ENCODE measurements at places on chromosomes 4 and X.

DNA sequence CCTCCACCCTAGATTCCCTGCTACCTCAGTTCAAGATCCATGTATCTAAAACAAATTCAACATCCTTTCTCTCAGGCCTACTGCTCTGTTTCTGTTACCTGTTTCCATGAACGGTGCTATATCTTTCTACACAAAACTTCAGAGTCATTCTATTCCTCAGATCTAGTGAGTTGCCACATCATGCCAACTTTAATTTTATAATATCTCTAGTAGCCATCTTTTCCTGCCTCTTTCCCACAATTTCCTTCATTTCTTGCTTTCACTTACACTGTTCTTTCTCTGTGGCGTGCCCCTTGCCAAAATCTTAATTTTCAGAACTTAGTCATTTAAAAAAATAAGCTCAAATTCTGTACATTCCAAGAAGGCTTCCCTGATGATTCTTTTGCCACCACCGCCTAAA, 15.2 kb downstream of the GUCY1A1 start:
- no peak for DNase-seq

- DNase-seq: no peak
Measured at GRCh38 chr4:42159271-42160001, 7.0 kb upstream of the BEND4 start.

- DNase-seq: peak; percentile 38
Measured at GRCh38 chrX:70030301-70030767, 19.4 kb downstream of the AWAT2 start.

- DNase-seq: no peak
Measured at GRCh38 chrX:9681422-9681821, 84.2 kb downstream of the GPR143 start.

DNA sequence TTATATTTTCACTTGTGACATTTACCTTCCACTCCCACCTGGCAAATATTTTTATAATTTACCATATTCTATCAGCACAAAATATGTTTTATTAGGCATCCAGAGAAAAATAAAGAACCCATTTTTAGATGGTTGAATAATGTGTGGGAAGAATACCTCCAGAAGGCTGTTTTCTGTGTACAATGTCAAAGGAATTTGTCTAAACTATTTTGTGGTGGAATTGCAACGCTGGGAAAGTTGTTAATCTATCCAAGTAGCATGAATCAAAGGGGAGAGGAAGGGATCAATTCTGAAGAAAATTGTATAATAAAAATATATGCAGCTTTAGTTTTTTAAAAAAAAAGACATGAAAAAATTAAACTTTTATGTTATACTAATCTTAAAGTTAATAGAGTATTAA, 706.5 kb downstream of the FSTL5 start:
- DNase-seq: no peak

DNA sequence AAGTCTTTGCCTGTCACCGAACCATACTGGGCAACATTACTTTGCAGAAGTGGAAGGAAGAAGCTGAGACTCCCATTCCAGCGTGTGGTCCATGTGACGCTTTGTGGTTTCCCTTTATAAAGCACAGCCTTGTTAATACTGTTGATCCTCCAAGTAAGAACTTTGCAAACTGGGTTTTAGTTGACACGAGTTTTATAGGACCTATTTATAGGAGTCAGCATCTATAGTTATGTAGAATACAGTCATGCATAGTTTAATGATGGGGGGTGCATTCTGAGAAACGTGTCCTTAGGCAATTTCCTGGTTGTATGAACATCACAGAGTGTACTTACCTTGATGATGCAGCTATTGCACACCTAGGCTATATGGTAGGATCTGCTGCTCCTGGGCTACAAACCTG, 1879.4 kb upstream of the TENM3 start:
- no peak for DNase-seq

Data from NCI-H1105 treated with DMSO at 0.1 percent for 48 hours (cell line).